ENCODE measurements at places on chromosomes 4 and X.

DNA sequence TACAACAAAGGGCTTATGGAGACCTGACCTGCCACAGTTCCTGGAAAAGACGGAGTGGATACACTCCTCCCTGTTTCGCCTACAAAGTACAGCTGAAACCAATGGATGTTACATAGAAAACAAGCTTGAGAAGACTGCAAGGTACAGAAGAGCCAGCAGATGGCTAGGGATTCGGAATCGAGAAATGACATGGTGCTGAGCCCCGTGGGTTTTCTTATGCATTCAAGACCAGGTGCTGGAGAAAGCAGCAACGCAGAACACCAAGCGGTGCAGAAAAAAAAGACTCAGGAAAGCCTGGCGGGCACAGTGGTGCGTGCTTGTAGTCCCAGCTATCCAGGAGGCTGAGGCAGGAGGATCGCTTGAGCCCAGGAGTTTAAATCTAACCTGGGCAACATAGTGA lies 13.8 kb downstream of the TIMM17B start:
- DNase-seq, result no peak

DNA sequence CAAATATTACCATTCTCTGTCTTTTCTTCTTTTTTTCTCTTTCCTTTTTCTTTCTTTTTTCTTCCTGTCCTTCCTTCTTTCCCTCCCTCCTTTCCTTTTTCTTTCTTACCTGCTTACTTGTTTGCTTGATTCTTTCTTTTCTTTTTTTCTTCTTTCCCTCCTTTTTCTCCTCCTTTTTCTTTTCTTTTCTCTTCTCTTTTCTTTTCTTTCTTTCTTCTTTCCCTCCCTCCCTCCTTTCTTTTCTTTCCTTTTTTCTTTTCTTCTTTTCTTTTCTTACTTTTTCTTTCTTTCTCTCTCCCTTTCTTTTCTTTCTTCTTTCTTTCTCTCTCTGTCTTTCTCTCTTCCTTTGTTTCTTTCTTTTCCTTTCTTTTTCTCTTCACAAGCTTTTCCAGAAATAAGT lies 697.4 kb upstream of the ADGRL3 start:
- no peak for DNase-seq

- no peak for DNase-seq
Measured at GRCh38 chr4:54553001-54553400, 104.8 kb upstream of the KIT start.

- no peak for DNase-seq
Measured at GRCh38 chr4:6221851-6222760, 21.8 kb upstream of the JAKMIP1 start.

DNA sequence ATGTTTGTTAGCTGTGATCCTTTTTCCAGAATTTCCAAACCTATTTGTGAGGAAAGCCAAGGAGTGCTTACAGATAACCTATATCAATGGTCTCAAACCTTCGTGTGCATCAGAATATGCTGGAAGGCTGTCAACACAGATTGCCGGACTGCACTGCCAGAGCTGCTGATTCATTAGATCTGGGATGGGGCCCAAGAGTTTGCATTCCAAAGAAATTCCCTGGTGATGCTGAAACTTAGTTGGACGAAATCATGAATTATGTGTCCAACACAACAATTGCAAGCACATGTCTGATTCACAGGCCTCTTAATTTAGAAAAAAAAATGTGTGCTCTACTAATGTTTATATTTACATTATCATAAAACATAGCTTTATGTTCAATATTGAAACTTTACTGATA lies 544.0 kb upstream of the AMOT start:
- DNase-seq, result no peak

DNA sequence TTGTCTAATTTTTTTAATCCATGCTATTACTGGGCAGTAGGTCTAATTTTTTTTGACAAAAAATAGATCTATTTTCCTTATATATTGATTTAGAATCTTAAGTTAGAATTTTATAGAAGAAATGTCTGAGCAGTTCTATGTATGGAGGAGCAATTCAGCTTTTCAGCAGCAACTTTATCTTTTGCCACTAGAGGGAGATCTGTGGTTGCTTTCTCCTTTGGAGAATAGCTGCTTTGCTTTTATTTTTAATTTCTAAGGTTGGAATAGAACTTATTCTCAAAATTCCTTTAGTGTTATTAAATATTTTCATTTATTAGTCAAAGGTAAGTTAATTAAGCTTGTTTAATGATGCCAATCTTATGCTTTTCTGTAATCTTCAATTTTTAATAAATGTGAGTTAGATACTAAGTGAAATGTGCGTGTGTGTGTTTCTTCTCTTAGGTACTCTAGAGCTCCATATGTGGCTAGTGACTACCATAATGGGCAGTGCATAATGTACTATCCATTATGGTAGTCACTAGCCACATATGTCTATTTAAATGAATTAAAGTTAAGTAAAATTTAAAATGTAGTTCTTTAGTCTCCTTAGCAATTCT lies 29.3 kb downstream of the FAM199X start:
- no peak for DNase-seq

- no peak for DNase-seq
Measured at GRCh38 chrX:50111742-50112141, 89.1 kb downstream of the AKAP4 start.

DNA sequence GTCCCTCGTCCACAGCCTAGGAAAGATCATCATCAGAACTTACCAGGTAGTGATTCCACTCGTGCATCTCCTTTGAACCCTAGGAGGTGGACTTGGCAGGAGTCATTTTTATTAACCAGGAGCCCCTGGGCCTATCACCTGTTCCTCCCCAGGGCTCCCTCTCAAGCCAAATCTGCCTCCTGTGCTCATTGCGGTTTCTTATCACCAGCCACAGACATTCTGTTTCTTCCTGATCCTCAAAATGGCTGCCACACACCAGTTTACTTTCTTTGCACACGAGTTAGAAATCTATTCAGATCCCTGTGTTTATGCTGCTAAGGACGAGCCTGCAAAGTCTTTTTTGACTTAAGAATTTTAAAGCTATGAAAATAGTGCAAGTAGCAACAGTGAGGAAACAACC lies 354.5 kb upstream of the BOD1L1 start:
- no peak for DNase-seq

- no peak for DNase-seq
Measured at GRCh38 chr4:156556336-156556735, 415.3 kb downstream of the PDGFC start.

- no peak for DNase-seq
Measured at GRCh38 chr4:110452546-110452945, 23.4 kb upstream of the ENPEP start.

GRCh38 chr4:38223306-38223705 lies 263.1 kb downstream of the PTTG2 start:
- DNase-seq, result no peak

DNA sequence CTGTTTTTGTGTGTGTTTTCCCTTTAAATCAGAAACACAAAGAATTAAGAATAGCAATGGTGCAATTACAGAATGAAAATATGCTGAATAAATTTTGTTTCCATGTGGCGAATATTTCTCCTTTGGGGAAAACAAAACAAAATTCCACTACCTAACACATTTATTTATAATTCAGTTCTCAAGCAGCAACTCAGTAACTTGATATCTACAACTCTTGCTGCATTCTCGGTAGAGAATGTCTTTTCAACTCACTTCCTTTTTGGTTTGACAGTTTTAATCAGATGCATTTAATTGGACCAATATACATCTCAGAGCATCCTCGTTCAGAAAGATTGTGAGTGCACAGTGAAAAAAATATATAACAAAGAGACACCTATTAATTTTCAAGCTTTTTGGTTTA lies 30.8 kb downstream of the ZNF827 start:
- DNase-seq, result no peak

GRCh38 chr4:14539246-14539645 lies 463.0 kb upstream of the CPEB2 start:
- no peak for DNase-seq

- DNase-seq, result no peak
Measured at GRCh38 chr4:184443318-184443717, 31.0 kb downstream of the IRF2 start.

GRCh38 chr4:73434311-73434710 lies 1.7 kb upstream of the AFP start:
- no peak for DNase-seq

DNA sequence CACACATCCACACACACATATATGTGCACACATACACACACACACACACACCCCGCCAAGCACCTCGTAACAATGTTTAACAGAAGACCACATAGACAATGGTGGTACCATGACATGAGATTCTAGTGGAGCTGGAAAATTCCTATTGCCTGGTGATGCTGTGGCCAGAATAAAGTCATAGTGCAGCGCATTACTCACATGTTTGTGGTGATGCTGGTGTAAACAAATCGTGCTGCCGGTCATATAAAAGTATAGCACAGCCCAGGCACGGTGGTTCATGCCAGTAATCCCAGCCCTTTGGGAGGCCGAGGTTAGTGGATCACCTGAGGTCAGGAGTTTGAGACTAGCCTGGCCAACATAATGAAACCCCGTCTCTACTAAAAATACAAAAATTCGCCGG lies 275.2 kb downstream of the TRIML1 start:
- DNase-seq, result no peak

DNA sequence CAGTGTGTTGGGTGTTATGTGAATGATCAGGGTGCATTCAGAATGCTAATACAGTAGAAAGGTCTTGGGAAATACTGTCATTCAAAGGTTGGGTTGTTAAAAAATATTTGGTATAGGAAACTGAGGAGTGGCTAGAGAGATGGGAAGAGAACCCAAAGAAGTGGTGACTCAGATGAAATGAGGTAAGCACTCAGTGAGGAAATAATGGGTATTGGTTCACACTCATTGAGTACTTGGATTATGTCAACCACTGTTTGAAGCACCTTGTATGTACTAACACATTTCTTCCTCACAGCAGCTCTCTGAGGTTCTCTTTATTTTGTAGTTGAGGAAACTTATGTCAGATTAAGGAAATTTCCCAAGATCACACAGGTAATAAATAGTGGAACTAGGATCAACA lies 40.8 kb upstream of the NUDT6 start:
- DNase-seq, result no peak

DNA sequence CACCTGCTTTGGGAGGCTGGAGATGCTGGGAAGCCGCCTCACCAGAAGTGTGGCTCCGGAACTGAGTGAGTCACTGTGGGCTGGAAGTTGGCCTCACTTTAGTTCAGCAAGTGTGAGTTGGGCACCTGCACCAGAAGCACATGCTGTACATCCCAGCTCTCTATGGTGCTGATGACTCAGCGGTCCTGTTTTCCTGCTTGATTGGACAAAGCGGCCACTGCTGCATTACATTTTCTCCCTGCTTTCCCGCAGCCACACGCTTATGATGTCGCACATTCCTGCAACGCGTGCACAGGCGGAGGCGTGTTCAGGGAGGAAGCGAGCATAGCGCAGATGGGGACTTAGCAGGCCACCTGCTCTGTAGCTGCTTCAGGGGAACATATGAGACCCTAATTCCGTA lies 26.7 kb upstream of the CLDN34 start:
- no peak for DNase-seq

DNA sequence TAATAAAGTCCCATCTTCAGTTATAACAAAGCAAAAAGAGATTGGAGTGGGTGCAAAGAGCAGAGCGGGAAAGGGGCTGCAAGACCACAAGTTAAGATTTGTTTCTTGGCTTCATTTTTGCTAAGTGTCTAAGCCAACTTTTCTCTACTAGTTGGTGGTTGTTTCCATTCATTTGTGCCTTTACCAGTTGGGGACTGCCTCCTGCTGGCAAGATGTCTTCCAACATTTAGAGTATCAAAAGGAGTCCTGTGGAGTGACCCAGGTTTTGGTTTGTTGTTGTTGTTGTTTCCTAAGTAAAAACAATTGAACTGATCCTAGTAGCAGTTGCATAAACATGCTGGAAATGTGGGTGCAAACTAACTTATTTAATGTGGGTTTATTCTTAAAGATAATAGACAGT lies 121.1 kb downstream of the SPATA18 start:
- no peak for DNase-seq

DNA sequence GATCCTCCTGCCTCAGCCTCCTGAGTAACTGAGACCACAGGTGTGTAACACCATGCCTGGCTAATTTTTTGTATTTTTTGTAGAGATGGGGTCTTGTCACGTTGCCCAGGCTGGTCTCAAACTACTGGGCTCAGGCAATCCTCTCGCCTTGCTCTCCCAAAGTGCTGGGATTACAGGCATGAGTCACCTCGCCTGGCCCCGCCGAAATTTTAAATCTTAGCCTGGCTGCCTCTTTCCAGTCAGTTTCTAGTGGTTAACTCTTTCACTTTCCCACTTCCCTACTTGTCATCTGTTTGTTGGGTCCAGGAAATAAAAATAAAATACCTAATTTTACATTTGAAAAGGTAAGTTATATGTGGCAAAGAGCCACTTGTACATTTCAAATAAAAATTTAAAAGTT lies 62.4 kb downstream of the TMEM165 start:
- no peak for DNase-seq

DNA sequence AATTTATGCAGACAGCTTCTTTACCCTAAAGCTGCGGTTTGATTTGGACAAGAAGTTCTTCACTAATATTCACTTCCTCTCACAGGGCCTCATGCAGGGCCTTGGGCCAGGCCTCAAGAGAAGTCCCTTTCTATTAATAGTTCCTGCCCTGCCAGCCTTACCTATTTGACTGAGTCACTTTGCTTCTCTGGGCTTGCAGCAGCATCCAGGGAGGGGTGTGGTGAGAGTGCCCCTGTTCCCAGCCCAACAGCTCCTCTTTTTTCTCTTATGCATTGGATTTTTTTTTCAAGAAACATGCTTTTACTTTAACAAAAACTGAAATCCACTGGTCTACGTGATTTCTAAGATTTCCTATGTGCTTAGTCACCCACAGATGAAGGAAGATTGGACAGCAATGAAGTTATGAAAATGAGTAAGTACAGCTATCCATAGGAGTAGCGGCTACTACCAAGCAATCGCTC lies 26.7 kb downstream of the FAM156B start:
- no peak for DNase-seq

GRCh38 chrX:139201924-139202323 lies 328.6 kb upstream of the F9 start:
- DNase-seq, result no peak

DNA sequence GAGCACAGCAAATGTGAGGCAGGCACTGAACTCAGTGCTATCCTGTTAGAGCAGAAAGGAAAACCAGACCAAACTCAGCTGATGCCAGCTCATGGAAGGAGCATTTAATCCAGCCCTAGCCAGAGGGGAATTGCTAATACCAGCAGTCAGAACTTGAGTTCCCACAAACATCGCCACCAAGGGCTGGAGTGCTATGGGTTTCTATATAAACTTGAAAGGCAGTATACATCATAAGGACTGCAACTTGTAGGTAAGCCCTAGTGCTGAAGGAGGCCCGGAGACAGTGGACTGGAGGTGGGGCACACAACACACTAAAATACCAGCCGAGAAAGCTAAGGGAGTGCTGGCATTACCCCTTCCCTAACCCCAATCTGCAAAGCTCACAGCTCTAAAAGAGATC lies 440.2 kb downstream of the PRR32 start:
- no peak for DNase-seq

- DNase-seq, result no peak
Measured at GRCh38 chr4:58274553-58274952, 1164.4 kb upstream of the IGFBP7 start.

DNA sequence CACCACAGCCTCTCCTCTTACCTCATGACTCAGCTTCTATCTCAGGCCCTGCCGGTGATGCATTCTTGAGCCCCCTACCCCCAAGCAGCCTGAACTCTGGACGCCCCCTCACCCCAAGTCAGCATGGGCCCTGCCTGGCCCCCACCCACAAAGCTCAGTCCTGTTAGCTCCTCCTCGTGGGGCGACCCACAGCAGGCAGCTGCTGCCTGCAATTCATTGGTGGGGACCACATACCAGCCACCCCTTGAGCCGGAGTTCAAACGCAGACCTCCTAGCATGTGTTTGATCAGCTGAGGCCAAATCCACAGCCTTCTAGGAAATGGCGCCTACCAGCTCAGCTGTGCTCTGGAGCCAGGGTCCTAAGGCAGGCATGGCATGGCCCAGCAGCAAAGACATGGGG lies 111.8 kb downstream of the EFNB1 start:
- DNase-seq, result no peak
